ENCODE measurements at places on chromosomes 5 and 9.

DNA sequence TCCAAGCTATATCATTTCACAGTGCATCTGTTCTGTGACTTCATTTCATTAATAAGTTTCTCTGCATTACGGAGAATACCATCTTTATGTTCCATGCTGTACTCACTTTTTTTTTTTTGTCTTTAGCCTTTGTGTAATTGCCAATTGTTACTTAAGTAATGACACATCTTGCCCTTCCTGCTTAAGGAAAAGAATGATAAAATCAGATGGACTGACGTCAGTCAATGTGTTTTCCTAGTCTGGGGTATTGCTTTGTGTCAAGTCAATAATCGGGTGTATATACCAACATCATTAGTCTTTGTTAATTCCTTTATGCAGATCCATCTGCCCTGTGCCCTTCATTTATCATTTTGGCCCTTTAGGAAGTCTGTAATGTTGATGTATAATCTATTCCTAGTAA, 133.5 kb downstream of the CD180 start:
- H3K4me1 ChIP-seq, result peaks cover 17% of the 10 kb centered on the region
- H3K4me3 ChIP-seq, result no peak overlapping the region
- no peaks in the 10 kb centered on the region for H3K36me3 ChIP-seq
- DNase-seq, result no peak
- H3K27ac ChIP-seq, result no peak overlapping the region

DNA sequence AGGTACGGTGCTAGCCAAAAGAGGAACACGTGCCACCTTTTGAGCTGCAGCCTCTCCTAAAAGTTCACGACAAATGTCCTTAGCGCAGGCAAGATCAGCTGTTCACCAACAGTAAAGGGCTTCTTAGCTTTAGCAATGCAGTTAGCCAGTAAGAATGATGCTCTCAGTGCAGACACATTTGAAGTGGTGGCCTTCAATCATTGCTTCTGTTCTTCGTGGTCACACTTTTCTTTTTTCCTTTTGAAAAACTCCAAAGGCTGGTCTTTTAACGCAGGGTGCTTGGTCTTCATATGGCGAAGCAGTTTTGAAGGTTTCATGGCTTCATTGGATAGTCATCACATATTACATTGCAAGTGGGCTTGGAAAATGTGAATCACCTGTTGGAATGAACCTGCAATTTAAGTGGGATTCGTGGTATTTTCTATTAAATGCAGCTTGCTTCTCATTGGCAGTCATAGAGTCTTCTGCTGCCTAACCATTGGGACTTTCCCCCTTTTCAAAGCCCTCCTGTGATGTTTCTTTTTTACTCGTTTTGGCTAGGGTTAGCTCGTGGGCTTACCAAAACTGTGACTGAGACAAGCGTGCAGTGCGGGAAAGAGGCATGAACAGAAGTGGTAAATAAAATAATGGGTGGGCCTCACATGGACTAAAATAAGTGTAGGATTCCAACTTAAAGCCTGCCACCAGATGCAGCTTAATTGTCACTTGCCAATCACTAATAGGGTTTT, 100.9 kb downstream of the MRPL36 start:
- no peak overlapping the region for H3K27ac ChIP-seq
- peaks cover 21% of the 10 kb centered on the region for H3K27me3 ChIP-seq
- H3K36me3 ChIP-seq, result no peaks in the 10 kb centered on the region
- DNase-seq, result no peak
- H3K4me3 ChIP-seq, result no peak overlapping the region

GRCh38 chr5:88276378-88276777, 7.7 kb upstream of the TMEM161B start:
- no peak for DNase-seq
- H3K36me3 ChIP-seq, result no peaks in the 10 kb centered on the region
- no peaks in the 10 kb centered on the region for H3K27me3 ChIP-seq
- no peak overlapping the region for H3K27ac ChIP-seq

DNA sequence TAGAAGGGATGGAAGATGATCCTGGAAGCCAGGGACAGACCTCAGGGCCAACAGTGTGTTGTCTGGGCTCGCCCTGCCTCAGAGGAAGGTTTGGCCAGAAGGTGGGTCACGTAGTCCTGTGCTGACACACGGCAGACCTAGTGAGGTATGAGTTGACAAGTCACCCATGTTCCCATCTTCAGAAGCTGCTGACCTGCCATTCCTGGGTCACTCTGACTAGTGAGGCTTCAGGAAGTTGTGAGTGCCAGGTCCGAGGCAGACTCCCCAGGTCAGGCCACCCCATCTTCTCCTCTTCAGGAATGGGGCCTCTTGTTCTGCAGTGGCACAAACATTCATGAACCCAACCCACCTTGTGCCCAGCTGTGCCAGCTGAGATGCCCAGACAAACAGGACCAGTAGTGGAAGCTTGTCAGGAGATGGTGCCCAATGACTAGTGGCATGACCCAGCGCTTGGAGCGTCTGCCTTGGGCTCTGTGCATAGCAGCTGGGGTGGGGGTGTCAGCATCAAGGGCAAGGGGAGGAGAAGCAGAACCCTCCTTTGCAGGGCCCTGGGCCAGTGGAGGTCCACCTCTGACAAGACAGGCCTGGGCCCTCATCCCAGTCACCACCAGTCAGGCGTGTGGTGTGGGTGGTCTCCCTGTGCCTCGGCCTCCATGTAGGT, 16.8 kb upstream of the ANGPTL2 start:
- peak; percentile 61 for DNase-seq
- H3K27me3 ChIP-seq, result no peaks in the 10 kb centered on the region
- H3K27ac ChIP-seq, result no peak overlapping the region
- H3K4me3 ChIP-seq, result no peak overlapping the region
- no peaks in the 10 kb centered on the region for H3K36me3 ChIP-seq

DNA sequence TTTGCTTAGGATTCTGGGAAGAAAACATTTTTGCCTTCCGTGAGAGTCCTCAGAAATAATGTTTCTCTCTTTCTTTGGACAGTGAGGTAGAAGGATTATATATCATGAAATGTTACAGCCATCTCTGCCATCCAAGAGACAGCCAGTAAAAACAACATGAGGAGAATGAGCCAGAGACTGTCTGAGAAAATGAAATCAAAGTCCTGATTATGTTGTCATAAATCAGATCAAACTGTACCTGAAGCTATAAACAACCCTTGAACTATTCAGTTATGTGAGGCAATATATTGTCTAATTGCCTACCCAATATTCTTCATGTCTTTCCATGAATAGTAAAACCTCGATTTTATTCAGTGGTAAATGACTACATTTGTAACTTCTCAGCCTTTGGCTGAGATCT, 9.2 kb upstream of the HTR4 start:
- H3K27ac ChIP-seq, result no peak overlapping the region
- H3K4me1 ChIP-seq, result no peaks in the 10 kb centered on the region
- no peak overlapping the region for H3K4me3 ChIP-seq
- H3K36me3 ChIP-seq, result no peaks in the 10 kb centered on the region
- DNase-seq, result no peak

GRCh38 chr9:26892251-26893029, at the start of gene CAAP1:
TSS of gene CAAP1 (minus strand) at chr9:26892802. CDS start at chr9:26892715, 87 bp downstream.
- peak; percentile 96 for DNase-seq
- peak within 1 kb of the TSS; percentile 98 for H3K27ac ChIP-seq
- peak within 1 kb of the TSS; percentile 94 for H3K4me3 ChIP-seq
- peaks cover 24% of the 10 kb centered on the region for H3K4me1 ChIP-seq
- H3K27me3 ChIP-seq, result no peaks in the 10 kb centered on the region

GRCh38 chr5:45604092-45604491, 92.1 kb downstream of the HCN1 start:
- H3K27me3 ChIP-seq, result no peaks in the 10 kb centered on the region
- no peaks in the 10 kb centered on the region for H3K4me1 ChIP-seq
- no peak overlapping the region for H3K4me3 ChIP-seq
- H3K27ac ChIP-seq, result no peak overlapping the region
- no peak for DNase-seq

- H3K27ac ChIP-seq, result no peak overlapping the region
- no peaks in the 10 kb centered on the region for H3K36me3 ChIP-seq
- H3K27me3 ChIP-seq, result peaks cover 4% of the 10 kb centered on the region
- H3K4me1 ChIP-seq, result no peaks in the 10 kb centered on the region
These were observed 267.2 kb upstream of the MSX2 start for GRCh38 chr5:174457141-174457678.

DNA sequence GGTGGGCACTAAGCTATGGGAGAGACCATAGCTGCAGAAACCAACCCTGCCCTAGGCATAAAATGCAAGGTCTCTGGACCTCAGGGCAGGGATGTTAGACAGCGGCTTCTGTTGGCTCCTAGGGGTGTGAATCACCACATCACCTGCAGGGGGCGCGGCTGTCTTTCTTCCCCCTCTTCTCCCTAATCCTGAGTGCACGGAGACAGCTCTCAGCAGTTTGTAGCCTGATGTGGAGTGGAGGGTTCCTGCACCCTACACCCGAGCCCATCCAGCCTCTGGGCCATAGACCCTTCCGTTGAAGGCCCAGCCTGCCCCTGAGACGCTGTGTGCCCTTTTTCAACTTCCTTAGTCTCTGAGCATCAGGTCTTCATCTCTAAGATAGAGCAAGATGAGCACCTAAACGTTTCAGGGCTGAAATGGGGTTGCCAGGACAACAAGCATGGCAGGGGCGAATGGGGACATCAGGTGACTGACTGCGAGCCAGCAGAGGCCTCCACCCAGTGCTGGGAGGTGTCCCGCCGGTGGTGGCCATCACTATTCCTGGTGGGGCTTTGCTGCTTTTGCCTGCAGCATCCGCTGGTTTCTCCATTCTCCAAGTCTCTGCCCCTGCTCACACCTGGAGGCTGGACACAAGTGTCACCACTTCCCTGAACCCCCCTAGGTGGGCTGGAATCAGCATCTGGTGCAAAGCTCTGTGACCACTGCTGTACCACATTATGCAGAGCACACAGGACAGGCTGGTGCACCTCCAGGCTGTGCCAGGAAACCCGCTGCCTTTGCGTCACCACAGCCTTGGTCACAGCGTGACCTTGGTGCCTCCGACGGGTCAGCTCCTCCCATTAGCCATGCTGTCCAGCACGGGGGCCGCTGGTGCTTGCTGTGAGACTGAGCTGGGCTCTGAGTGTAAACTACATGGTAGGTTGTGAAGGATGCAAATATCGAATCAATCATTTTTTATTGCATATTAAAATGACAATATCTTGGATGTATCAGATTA, 2.5 kb upstream of the SEC16A start:
- peaks cover 32% of the 10 kb centered on the region for H3K4me1 ChIP-seq
- H3K36me3 ChIP-seq, result no peaks in the 10 kb centered on the region
- H3K4me3 ChIP-seq, result no peak overlapping the region
- no peaks in the 10 kb centered on the region for H3K27me3 ChIP-seq

DNA sequence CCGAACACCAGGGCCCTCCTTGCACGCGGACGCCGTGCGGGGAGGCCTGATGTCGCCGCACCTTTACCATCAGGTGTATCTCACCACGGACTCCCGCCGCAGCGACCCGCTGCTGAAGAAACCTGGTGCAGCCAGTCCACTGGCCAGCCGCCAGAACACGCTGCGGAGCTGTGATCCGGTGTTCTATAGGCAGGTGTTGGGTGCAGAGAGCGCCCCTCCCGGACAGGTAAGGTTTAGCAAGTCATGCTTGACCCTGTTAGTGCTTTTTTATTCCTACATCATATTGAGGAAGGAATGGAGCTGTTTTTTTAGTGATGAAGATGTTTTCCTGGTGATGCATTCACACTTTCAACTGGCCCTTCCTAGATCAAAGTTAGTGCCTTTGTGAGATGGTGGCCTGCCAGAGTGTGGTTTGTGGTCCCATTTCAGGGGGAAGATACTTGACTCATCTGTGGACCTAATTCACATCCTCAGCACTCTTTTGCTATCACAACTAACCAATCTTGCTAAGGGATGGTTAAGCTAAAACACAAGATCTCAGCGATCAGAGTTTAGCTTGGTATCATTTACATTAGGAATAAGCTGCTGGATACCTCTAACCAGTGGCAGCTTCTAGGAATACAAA, 2.7 kb downstream of the PCDHGC3 start:
- peak overlapping the region; percentile 80 for H3K4me3 ChIP-seq
- H3K36me3 ChIP-seq, result no peaks in the 10 kb centered on the region
- DNase-seq, result no peak
- peaks cover 49% of the 10 kb centered on the region for H3K4me1 ChIP-seq

- no peak for DNase-seq
- H3K36me3 ChIP-seq, result no peaks in the 10 kb centered on the region
- no peak overlapping the region for H3K4me3 ChIP-seq
- H3K27ac ChIP-seq, result no peak overlapping the region
These were observed 28.6 kb downstream of the CYFIP2 start for GRCh38 chr5:157294407-157295091.

DNA sequence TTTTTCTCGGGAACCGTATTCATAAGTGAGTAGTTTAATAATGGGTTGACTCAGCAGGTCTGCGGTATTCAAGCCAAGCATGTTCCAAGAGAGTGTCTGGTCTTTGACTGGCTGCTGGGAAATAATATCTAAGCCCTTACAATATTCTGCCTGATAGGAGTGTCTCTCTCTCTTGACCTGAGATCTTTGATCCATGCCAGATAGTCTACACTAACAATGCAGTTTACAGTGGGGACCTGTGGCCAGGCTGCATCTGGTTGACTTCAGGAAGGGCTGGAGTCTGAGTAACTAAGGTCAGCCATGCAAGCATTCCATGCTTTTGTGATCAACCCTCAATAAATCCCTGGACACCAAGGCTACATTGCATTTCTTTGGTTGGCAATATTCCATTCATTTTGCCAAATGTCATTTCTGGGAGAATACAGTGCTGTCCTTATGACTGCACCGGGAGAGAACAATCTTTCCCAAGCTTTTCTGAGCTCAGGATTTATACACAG, 195.5 kb downstream of the SEMA5A start:
- H3K4me3 ChIP-seq, result no peak overlapping the region
- H3K36me3 ChIP-seq, result no peaks in the 10 kb centered on the region
- no peaks in the 10 kb centered on the region for H3K27me3 ChIP-seq
- peak overlapping the region; percentile 58 for H3K27ac ChIP-seq
- DNase-seq, result no peak

GRCh38 chr5:91408710-91409109, 25.6 kb upstream of the ARRDC3 start:
- no peak for DNase-seq
- H3K36me3 ChIP-seq, result no peaks in the 10 kb centered on the region
- no peak overlapping the region for H3K4me3 ChIP-seq
- H3K4me1 ChIP-seq, result peaks cover under 1% of the 10 kb centered on the region
- no peak overlapping the region for H3K27ac ChIP-seq
- no peaks in the 10 kb centered on the region for H3K27me3 ChIP-seq

DNA sequence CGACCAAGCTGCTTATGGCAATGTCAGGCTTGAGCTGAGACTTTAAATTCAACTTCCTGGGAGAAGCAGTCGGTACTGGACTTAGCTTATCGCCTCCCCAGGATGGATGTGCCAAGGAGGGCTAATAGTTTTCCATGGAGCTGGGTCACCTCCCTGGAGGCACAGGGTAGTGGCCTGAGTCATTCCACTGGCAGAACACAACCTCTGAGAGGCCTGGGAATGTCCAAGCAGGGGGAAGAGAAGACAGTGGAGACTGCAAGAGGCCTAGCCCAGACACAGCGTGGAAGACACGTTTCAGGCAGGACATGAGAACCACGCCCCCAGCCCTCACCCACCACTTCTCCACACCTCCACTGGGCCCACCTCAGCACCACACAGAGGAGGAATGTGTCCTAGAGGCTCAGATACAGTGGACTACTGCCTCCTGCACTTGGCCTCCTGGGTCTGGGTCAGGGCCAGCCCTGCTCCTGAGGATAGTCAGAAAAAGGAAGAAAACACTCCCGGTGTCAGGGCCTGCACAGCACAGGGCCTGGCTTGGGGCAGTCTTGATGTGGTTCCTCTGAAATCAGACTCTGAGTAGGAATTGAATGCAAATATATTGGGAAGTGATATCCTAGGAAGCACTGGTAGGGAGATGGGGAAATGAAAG, 171.8 kb downstream of the FSTL4 start:
- no peaks in the 10 kb centered on the region for H3K27me3 ChIP-seq
- peaks cover 11% of the 10 kb centered on the region for H3K4me1 ChIP-seq
- H3K4me3 ChIP-seq, result no peak overlapping the region
- DNase-seq, result no peak
- H3K27ac ChIP-seq, result no peak overlapping the region

GRCh38 chr5:157271740-157272271, 5.9 kb downstream of the CYFIP2 start:
- peaks cover 2% of the 10 kb centered on the region for H3K27me3 ChIP-seq
- no peaks in the 10 kb centered on the region for H3K36me3 ChIP-seq
- DNase-seq, result no peak
- H3K4me3 ChIP-seq, result no peak overlapping the region
- no peak overlapping the region for H3K27ac ChIP-seq
- H3K4me1 ChIP-seq, result peaks cover 15% of the 10 kb centered on the region
